ENCODE measurements at places on chromosomes 3 and 15. TPM values are rescaled to one million over a fixed set of nuclear protein-coding genes. Genes with fewer than 3 reads are reported as not detected.

The GRM7 gene
- total RNA-seq, result not detected

The GOLGA6L9 gene
- total RNA-seq, result 2.6 TPM

The ZNF662 gene
- total RNA-seq, result not detected

The SSUH2 gene
- 1.2 TPM for total RNA-seq

The BUB1B gene
- 25.8 TPM for total RNA-seq

The GABRG3 gene
- total RNA-seq, result 0.62 TPM

The GATA2 gene
- total RNA-seq, result 3.7 TPM

The LRRK1 gene
- 18.1 TPM for total RNA-seq

The RBPMS2 gene
- total RNA-seq, result 6.2 TPM

The SERINC4 gene
- total RNA-seq, result 0.08 TPM

The PLA2G4E gene
- total RNA-seq, result 0.03 TPM

The LYZL4 gene
- not detected for total RNA-seq

The DCBLD2 gene
- total RNA-seq, result 258 TPM

The INKA1 gene
- 2.4 TPM for total RNA-seq

The FBXO40 gene
- not detected for total RNA-seq

The CCK gene
- 2.1 TPM for total RNA-seq

The CCDC54 gene
- not detected for total RNA-seq

The TM6SF1 gene
- 0.07 TPM for total RNA-seq

The SYNPR gene
- total RNA-seq, result not detected

The HDC gene
- 0.12 TPM for total RNA-seq

The C3orf20 gene
- total RNA-seq, result 0.08 TPM

The RPL35A gene
- 1,105 TPM for total RNA-seq

The MKRN3 gene
- total RNA-seq, result 1.6 TPM

The CSPG5 gene
- 0.84 TPM for total RNA-seq

The STAC gene
- 2.2 TPM for total RNA-seq

The PLA1A gene
- total RNA-seq, result 0.25 TPM

The WWTR1 gene
- 159 TPM for total RNA-seq

The KIF15 gene
- total RNA-seq, result 7.9 TPM

The LRRC49 gene
- total RNA-seq, result 3.8 TPM

The RLBP1 gene
- 0.13 TPM for total RNA-seq

The PLCB2 gene
- total RNA-seq, result 1.0 TPM

The CCDC33 gene
- total RNA-seq, result 6.8 TPM

The DCP1A gene
- 7.3 TPM for total RNA-seq

The MYO5C gene
- total RNA-seq, result 6.9 TPM

The TADA3 gene
- total RNA-seq, result 58.9 TPM

The CKMT1A gene
- total RNA-seq, result 2.8 TPM

The CNOT10 gene
- total RNA-seq, result 25.8 TPM

All from A549 treated with Hydrocortisone at 1 μM for 4 hours (cell line).